Esophagus mucosa (tissue), 1 donor: ENCODE measurements at places on chromosomes 6 and 20. TPM values are rescaled to one million over a fixed set of nuclear protein-coding genes. Genes with fewer than 3 reads are reported as not detected.

DNA sequence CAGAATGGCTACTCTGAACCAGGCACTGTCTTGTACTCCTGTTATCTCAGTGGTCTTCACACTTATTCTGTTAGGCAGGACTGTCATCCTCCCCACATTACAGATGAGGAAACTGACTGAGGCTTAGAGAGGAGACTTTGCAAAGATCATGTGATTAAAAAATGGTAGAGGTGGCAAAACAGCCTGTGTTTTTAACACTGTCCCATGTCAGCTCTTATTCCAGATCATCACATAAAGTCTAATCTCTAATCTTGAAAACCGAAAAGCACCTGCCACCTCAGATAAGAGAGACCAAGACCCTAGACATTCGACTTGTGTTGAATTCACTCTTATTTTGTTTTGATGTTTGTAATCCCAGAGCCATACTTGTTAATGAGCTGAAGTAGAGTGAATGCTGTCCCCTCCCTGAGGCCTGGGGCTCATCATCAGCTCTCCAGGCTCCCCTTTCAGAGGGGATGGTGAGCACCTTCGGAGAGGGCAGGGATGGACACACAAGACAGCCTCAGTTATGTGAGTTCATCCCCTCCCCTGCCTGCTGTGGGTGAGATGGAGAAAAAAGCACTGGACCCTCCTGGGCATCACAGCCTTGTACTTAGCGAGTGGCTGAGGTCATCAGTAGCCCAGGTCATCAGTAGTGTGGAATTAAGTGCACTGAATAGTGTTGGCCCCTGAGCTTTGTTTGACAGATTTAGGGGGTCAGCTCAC is 30.6 kb downstream of the MTHFD1L start:
- no peak for ATAC-seq

DNA sequence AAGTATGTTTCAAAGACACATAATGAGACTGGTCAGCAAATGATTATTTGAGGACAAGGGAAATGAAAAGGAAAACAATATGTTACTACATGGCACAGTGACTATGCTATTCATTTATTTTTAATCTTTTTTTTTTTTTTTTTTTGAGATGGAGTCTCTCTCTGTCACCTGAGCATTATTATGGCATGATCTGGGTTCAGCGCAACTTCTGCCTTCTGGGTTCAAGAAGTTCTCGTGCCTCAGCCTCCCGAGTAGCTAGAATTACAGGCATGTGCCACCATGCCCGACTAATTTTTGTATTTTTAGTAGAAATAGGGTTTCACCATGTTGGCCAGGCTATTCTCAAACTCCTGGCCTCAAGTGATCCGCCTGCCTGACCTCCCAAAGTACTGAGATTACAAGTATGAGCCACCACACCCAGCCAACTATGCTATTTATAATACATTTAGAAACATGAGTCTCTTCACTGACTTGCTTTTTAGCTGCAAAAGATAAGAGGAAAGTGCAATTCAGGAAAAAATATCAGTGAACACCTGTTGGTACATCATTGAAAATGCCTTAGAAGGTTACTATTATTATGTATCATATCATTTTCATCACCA is 3.4 kb downstream of the CALHM4 start:
- no peak for ATAC-seq

GRCh38 chr20:34527016-34527415 is 10.8 kb downstream of the DYNLRB1 start:
- ATAC-seq, result no peak

- no peak for ATAC-seq
These were observed 288.4 kb downstream of the CLIC5 start for GRCh38 chr6:45727228-45727627.

DNA sequence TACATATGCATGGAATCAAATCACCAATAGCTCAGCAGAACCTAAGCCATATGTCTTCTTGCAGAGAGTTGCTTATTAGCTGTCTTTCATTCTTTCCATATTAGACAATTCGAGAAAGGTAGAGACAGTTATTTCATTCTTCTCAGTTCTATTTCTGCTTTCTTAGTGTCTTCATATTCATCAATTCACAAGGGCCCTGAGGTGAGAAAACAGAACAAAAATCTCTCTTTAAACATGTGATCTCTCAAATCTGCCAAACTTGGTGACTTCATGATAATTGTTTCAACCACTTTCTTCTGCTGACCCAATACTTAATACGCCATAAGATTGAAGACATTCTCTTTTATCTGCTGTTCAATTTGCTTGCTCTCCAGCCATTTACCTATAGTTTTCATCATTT is 229.7 kb upstream of the MARCKS start:
- ATAC-seq, result no peak

DNA sequence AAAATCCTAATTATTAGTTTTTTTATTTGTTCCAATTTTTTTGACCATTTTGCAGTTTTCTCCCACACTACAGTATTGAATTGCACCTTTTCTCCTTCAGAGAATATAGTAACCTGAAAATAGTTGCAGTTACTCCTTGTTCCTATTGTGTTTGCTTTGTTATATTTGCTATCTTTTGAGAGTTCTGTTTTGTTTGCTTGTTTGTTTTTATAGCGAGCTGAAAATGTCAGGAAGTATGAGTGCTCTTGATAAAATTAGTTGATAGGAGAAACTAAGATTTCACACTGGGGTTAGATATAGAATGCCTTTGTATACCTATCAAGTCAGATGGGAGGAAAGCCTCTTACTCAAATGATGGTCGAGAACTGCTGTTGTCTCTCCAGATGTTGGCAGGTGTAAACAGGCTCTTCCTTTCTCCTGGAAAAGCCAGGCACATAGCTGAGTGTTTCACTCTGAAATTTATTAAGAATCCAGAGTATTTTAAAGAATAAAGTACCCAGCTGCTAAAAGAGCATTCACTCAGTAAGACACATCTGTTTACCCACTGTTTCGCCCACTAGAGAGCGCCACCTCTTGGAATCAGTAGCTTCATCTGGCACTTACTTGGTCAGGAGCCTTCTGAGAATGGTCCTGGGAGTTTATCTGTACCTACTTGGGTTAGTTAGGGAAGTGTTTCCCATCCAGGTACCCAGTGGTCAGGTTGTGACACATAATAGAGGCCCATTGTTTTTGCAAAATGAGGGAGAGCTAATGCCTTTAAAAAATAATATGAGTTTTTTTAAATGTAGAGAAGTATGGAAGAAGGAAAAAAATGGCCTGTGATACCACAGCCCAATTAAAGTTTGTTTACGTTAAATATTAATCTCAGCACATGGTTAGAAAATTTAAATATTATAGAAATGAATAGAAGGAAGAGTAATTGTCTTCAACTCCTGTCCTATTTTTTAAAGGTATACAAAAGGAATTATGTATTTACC is 11.2 kb downstream of the NT5DC1 start:
- ATAC-seq, result peak; percentile 47

GRCh38 chr6:153840039-153840850 is 198.8 kb upstream of the OPRM1 start:
- ATAC-seq, result no peak

- ATAC-seq, result no peak
These were observed 992 bp downstream of the ZSCAN16 start for GRCh38 chr6:28125401-28125800.

DNA sequence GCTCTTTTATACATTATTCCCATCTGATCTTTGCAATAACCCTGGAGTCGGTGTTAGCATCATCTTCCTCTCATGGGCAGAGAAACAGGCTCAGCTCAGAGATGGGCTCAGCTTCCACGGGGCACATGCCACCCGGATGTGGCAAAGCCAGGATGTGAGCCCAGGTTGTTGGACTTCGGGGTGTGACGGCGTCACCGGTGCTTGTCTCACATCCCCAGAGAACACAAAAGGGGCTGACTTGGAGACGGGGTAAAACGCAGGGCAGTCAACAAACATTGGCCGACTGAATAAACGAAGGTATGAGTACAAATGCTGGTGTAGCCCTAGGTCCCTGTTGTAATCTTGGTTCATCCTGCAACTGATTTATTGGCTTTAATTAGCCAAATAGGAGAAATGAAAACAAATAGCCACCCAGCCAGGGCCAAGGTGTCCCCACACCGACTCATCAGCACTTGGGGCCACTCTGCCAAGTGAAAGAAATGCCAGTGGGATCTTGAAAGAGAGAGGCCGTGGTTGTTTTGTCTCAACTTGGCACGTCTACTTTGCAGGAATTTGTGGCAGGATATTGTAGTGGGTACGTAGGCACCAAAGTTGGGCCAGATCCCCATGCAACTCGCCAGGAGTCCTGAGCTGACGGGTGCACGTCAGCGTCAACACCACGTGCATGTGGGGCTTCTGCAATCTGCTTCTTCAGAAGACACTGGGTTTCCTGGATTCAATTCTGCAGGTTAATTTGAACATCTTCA is 42.8 kb downstream of the APCDD1L start:
- ATAC-seq, result no peak

DNA sequence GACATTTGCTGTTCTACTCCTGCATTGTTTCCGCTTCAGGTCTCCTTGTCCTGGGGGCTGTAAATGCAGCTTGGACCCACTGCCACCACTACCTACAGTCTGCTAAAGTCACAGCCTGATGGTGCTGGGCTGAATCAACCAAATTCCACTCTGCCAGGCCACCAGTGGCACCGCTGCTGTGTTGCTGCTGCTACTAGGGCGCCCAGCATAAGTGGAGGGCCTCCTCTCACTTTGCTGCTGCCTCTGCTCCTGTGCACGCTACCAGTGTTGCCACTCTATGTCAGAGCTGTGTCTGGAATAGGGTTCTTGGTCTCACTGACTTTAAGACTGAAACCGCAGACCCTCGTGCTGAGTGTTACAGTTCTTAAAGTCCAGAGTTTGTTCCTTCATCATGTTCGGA is 1.4 kb upstream of the SSR1 start:
- ATAC-seq, result no peak

DNA sequence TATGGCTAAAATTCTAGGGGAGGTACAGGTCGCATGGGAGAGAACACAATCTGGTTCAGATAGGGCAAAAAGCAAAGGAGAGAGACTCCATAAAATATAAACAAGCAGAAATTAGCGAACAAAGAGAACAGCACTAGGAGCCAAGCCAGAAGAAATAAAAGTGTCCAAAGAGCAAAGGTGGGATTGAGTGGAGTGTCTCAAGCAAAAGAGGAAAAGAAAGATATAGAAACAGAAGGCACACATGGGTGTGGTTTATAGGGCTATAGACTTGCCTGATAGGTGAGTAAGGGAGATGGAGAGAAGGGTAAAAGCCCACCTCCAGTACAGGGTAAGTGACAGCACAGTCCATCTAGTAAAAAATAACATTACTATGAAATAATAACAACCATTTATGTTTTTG is 36.5 kb upstream of the IRAK1BP1 start:
- ATAC-seq, result no peak

DNA sequence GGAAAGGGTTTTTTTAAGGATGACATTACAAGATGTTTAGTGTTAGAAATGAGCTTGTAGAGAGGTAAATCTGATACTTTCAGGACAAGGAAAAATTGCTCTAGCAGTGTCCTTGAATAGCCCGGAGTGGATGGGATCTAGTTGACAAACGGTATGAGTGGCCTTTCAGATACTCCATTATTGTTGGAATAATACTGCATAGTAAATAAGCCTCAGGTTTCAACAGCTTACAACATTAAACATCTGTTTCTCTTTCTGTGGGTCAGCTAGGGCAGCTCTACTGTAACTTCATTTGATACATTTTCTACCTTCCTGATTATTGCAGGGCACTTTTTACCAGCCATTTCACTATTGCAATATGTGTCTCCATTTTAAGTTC is 118.0 kb downstream of the B3GAT2 start:
- no peak for ATAC-seq

DNA sequence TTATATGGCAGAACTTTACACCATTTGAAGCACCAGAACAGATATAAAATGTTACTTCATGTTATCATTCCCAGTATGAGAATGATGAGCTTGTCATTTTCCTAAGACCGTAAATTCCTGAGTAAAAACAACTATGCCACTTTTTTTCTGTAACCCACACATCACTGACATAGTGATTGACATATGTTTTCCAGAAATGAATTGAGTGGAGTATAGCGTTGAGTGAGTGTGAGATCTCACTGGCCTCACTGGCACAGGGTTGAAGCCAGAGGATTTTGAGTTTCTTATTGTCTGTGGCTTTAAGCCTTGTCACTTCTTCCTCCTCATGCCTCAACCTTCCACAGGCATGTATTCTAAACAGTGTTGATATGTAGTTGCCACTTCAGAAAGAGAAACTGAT is 62.3 kb downstream of the PDE7B start:
- no peak for ATAC-seq

- ATAC-seq, result peak; percentile 56
These were observed 338.3 kb upstream of the CHD6 start for GRCh38 chr20:41956338-41957074.

- no peak for ATAC-seq
These were observed 291.2 kb upstream of the ADGRB3 start for GRCh38 chr6:68343901-68344300.

DNA sequence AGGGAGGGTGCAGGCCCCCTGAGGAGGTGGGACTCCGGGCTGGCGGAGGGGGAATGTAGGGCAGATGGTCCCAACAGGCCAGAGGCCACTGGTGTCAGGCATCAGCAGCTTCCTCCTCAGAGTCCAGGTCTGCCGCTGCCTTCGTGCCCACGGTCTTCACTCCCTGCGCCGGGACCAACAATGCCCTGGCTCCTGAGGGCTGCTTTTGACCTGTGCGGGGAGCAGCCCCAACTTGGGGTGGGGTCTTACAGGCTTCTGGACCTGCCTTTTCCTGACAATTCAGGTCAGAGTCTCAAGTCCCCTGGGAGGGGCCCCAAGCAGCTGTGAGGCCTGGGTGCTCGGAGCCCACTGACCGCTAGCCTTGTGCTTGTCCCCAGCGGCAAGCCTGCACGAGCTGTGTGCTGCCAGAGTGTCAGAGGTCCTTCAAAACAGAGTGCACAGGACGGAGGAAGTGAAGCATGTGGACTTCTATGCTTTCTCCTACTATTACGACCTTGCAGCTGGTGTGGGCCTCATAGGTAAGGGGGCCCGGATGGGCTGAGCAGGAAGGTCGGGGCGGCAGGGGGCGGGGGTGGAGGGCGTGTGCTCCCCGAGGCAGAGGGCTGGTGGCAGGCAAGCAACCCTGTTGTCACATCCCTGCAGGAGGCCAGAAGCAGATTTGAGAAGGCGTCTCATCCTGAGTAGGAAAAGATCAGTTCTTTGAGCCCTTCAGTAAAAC is 25.3 kb upstream of the PYGB start:
- no peak for ATAC-seq

GRCh38 chr6:160041608-160042007 is 72.7 kb downstream of the IGF2R start:
- peak; percentile 82 for ATAC-seq

- no peak for ATAC-seq
These were observed 39.4 kb downstream of the RPRD1B start for GRCh38 chr20:38072898-38073297.

- no peak for ATAC-seq
These were observed 183.9 kb downstream of the SYNDIG1 start for GRCh38 chr20:24653306-24653705.

GRCh38 chr6:113344969-113345368 is 512.2 kb upstream of the MARCKS start:
- ATAC-seq, result no peak

GRCh38 chr20:48784273-48784641 is 43.5 kb downstream of the PREX1 start:
- no peak for ATAC-seq

The NR2E1 gene
- 0.08 TPM for total RNA-seq

The SPAG4 gene
- 3.3 TPM for total RNA-seq

The FKBP1C gene
- not detected for total RNA-seq

The SLC35F1 gene
- not detected for total RNA-seq

The IL20RA gene
- 13.3 TPM for total RNA-seq

The RIN2 gene
- 42.3 TPM for total RNA-seq

The BPIFA1 gene
- total RNA-seq, result not detected

The C6orf15 gene
- not detected for total RNA-seq

The ERVFRD-1 gene
- total RNA-seq, result not detected

The MAS1 gene
- not detected for total RNA-seq

The CNKSR3 gene
- total RNA-seq, result 24.5 TPM

The C20orf202 gene
- 0.24 TPM for total RNA-seq

The SLC25A27 gene
- total RNA-seq, result 3.4 TPM
